ENCODE measurements at places on chromosomes 5 and 9. TPM values are rescaled to one million over a fixed set of nuclear protein-coding genes. Genes with fewer than 3 reads are reported as not detected.

DNA sequence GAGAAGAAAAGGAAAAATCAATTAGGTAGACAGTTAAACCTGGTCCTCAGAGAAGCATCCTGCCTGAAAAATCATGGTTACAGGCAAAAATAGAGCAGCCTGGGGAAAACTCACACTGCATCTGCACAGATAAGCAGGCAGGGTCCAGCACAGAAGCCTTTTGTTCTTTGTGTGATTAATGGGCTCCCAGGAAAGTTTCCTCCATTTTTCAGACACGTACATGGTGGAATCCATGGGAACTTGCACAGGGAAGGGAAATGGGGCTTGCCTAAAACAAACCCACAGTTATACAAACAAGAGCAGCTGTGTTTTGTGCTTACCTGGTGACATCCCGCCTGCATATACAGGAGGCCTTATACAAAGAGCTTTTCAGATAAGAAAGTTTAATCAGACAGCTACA lies 243.9 kb upstream of the ATP10B start:
- no peak for DNase-seq
- H3K4me1 ChIP-seq, result no peaks in the 10 kb centered on the region
- H3K27ac ChIP-seq, result no peak overlapping the region

- H3K36me3 ChIP-seq, result no peaks in the 10 kb centered on the region
- no peak overlapping the region for H3K27ac ChIP-seq
- H3K4me1 ChIP-seq, result no peaks in the 10 kb centered on the region
- H3K4me3 ChIP-seq, result no peak overlapping the region
These were observed 232.4 kb downstream of the ESM1 start for GRCh38 chr5:54753034-54753433.

DNA sequence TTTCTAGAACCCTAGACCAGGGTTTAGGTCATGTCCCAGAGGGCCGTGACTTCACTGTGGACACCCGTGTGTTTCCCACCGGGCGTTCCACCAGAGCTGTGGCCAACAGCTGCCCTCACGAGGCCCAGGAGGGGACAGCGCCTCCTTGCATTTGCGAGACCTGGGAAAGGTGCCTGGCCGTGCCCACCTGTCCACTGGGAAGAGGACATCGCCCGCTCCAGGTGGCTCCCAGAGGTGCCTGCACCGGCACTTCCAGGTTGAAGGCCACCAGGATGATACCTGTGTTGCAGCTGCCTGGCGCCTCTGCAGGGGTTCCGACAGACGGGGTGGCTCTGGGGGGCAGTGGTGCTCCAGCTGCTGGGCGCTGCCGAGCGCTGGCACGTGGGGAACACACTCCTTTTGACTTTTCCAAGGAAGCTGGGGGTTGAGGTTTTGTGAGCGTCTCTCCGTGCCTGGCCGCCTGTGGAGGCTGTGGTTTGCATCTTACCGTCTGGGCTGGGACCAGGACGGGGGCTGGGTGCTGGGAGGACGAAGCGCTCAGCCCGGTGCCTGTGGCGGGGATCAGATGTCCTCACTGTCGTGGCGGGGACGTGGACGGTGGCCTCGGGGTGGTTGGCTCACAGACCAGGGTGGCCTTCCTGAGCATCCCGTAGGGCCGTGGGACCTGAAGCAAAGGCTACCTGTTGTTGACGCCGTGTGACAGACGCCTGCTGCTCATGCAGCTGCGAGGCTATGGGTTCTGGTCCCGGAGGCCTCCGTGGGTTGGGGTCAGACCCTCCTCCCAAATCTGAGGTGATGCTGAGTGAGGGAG lies 19.2 kb downstream of the NKD2 start:
- H3K36me3 ChIP-seq, result peaks cover 9% of the 10 kb centered on the region
- no peak overlapping the region for H3K27ac ChIP-seq
- peaks cover 21% of the 10 kb centered on the region for H3K4me1 ChIP-seq
- H3K4me3 ChIP-seq, result no peak overlapping the region
- no peaks in the 10 kb centered on the region for H3K27me3 ChIP-seq
- no peak for DNase-seq

DNA sequence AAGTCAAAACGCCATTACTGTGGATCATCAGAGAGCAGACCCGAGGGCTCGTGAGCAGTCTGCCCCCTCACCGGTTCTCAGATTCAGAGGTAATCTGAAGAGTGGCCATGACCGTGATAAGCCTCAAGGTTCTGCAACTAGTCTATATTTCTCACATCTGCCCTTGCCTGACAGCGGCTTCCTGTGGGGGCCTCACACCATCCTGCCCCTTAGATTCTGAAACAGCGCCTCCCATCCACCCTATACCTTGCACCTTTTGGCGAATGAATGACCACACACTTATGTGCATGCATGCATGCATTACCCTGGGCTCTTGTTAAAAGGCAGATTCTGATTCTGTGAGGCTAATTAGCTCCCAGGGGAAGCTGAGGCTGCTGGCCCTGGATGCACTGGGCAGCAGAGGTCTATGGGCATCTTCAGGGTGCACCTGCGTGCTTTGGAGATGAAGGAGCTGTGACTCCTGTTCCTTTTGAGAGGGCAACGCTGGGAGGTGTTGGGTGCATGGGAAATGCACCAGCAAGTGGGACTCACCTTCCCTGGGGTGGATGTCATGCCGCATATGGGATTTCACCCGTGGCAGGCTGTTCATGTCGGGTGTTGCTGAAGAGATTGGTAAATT lies 7.8 kb upstream of the GADD45G start:
- no peaks in the 10 kb centered on the region for H3K36me3 ChIP-seq
- H3K4me1 ChIP-seq, result peaks cover 12% of the 10 kb centered on the region
- DNase-seq, result no peak

Gene PRRT1B
- total RNA-seq, result 0.28 TPM

Gene DPYSL3
- 200 TPM for total RNA-seq

Gene NTNG2
- 23.0 TPM for total RNA-seq

Measured in spinal cord (tissue), 10 donors.